ENCODE measurements at places on chromosomes 1 and 21. TPM values are rescaled to one million over a fixed set of nuclear protein-coding genes. Genes with fewer than 3 reads are reported as not detected.

Gene CFAP45
- total RNA-seq = 0.66 TPM

Gene HCRTR1
- not detected for total RNA-seq

Gene CSF3R
- not detected for total RNA-seq

Gene FBLIM1
- 26.3 TPM for total RNA-seq

Gene FMO1
- total RNA-seq = not detected

Gene EFNA1
- total RNA-seq = 34.4 TPM

Gene SNX7
- total RNA-seq = 24.8 TPM

Gene MTF2
- 17.1 TPM for total RNA-seq

Gene LMOD1
- total RNA-seq = not detected

Gene AMY1C
- not detected for total RNA-seq

Gene NOS1AP
- total RNA-seq = 0.41 TPM

Gene NAV1
- 6.3 TPM for total RNA-seq

Gene BMP8B
- total RNA-seq = 4.3 TPM

Gene BROX
- 19.9 TPM for total RNA-seq

Gene CD84
- total RNA-seq = not detected

Gene COA6
- 89.0 TPM for total RNA-seq

Gene CFAP126
- total RNA-seq = 0.20 TPM

Gene RABIF
- total RNA-seq = 14.6 TPM

Gene TMEM79
- 7.7 TPM for total RNA-seq

Data from A549 treated with RU486 at 1 μM for 4 hours (cell line).